ENCODE measurements at places on chromosomes 5 and 9.
A peak's percentile ranks its signal among the peaks of the same experiment; 100 is the strongest.

DNA sequence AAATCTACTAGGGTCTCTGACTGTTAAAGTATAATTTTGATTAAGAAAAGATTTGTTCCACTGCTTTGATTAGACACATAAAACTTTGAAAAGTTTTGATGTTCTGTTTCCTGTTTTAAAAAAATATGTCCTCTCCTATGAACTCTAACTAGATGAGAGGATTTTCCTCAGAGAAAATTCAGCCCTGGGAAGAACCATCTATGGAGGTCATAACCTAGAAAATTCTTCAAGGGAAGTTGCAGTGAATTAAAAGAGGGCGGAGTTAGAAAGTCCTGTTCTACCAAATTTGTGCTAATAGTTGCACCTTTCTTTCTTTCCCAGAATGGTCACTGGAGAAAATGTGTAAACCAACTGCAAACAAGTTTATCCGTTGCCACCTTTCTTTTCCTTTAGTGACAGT lies 27.7 kb downstream of the PIK3R1 start:
- DNase-seq, result no peak

- DNase-seq, result no peak
Measured at GRCh38 chr9:125399165-125399564, 137.5 kb downstream of the GAPVD1 start.

DNA sequence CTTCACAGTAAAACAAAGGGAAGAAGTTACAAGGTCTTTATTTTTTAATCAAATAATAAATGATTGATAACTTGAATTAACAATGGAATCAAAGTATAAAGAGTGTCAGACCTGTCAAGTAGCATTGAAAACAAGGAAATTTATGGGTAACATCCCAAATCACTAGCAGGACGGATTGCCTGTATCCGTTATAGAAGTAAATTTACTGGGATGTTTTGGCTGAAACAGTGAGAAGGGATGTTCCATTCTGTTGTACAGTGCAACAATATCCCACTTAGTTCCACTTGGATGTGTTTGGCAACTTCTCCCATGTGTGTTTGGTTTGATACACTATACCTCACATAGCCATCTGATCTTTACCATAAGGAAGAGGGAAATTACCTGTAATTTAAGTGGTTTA lies 421.0 kb upstream of the CHD1 start:
- DNase-seq, result no peak

GRCh38 chr5:175746851-175747250 lies 89.0 kb downstream of the HRH2 start:
- peak; percentile 15 for DNase-seq

DNA sequence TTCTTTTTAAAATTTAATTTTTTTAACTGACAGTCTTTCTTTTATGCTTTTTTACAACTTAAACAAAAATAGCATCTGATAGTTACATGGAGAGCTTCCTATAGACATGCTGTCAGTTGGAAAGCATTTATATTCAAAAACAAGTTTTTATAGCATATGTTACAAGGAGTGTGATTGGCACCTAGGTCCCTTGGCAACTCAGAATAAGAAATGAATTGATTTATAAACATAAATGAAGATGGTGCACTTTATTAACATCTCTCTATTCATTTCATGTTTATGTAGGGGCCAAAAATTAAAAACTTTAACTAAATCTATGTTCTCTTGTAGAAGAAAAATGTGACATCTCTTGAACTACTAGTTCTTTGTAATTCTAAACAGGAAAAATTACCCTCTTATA lies 153.2 kb downstream of the XRCC4 start:
- DNase-seq, result no peak

DNA sequence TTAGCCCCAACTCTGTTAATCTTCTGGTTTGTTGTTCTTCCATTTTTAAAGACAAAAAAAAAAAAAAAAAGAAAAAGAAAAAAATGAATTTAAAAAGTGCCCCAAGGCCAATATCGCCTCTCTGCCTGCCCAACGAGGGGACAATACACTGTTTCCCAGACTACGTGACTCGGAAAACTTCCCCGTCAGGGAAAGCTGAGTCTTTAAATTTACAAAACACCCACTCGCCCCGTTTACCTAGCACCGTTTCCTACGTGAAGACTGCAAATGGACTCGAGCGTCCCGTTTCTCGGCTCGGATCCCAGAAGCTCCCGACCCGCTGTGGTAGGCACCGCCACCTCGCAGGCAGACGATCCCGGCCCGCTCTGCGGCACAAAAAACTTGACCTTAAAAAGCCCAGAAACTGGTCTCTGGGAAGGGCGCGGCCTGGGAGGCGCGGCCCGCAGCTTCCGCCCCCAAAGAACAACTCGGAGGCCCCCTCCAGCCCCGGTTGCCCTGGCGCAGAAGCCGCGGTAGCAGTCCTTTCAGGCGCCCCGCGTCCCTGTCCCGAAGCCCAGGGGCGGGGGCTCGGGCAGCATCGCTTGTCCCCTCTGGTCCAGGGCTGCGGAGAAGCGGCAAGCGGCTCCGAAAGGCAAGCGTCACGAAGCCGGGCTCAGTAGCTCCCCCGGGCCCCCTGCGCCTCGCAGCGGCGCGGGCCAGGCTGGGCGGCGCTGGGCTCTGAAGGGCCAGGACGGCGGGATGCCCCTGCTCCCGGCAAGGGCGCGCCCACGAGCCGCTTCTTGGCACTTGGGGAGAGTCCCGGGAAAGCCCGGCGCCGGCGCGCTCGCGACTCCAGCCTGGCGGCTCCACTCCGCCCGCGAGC lies at the start of gene GCNT4:
GCNT4 (minus strand) TSS at position 367 of the 862 bp plus-strand sequence. CDS start 22,521 bp downstream, outside the sequence.
- no peak for DNase-seq

DNA sequence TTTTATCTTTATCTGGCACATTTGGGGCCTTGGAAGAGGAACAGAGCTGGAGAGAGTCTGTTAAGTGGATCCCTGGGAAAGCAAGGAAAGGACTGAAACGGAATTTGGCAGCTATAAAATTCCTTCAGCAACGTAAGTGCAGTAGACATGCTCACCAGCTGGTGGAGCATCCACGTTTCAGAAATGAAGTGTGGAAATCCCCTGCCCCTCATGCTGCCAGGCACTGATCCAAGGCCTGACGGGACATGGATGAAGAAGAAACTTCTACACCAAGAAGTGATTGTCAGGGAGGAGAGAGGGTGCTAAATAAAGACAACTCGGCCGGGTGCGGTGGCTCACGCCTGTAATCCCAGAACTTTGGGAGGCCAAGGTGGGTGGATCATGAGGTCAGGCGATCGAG lies 209.3 kb downstream of the ROR2 start:
- DNase-seq, result no peak

DNA sequence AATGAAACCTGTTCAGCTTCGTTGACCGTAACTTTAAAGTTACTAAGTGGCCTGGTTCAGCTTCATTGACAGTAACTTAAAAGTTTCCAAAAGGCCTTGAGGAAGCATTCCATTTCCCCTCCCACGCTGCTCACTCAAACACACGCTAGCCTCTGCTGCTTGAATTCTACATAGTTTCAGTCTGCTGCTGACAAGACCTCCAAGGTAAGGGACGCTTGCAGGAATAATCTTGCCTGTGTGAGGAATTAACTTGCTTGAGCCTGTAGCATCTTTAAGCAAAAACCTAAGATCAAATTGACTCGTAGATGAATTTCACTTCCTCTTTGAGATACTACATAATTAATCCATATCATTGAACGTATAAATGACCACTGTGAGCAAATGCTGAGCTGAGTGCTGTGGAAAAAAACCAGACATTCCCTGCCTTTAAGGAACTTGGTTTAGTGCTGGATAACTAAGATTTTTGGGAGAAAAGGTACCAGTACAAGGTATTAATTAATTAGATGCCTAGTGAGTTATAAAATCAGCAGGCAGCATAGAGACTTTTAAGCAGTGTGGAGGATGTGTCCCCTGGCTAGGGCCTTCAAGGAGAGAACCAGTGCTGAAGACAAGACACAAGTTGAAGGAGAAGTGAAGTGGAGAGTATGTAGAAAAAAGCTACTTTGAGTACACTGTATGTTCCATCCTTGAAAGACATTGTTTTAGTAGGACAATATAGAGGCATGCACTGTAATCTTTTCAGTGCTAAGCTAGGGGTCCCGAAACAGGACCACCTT lies 39.2 kb downstream of the GRAMD2B start:
- DNase-seq, result no peak

DNA sequence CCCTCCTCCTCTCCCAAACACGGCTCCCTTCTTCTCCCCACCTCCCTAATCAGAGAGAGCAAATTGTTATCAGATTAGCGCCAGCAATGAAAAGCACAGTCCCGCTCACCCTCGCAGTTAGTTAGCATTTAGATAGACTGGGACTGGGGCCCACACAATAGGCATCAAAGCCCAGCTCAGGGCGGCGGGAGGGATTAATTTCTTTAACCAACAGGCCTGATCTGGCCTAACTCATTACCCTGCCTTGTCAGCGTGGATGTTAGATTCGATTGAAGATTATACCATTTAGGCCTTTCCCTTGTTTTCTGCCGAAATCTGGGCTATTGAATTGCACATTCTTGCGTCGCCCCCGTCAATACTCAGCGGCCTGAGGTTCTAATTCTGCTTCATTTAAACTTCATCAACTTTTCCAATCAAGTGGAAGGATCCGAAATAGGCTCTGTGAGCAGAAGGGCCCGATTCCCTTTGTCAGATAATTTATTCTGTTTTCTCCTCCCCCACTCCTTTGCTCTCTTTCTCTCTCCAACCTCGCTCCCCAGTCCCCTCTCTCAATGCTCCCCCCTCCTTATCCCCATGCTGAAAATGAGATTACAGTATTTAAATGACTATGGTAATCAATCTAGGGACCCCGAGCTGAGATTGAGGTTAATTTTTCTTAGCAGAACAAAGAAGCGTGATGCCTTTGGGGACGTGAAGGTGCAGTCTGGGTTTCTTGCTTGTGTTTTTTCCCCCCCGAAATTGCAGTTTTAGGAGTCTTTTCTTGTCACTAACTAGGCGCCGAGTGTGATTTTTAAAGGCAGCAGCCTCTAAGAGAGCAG lies 15.1 kb downstream of the CFAP77 start:
- no peak for DNase-seq

DNA sequence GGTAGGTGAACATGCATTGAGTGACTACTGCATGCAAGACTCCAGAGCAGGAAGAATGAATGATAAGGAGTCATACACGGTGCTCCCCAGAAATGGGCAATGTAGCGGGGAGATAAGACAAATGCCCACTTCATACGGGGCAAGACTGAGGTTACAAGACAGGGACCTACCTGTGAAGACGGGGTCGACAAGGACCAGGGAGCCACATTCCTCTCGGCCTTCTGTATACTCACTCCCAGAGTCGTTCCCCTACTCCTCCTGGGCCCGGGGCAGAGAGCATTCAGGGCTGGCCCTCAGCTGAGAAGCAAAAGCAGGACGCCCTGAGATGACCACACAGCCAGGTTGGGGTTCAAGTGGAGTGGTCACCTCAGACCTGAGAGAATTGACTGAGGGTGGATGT lies 26.7 kb downstream of the PITX1 start:
- DNase-seq, result no peak

GRCh38 chr5:50836356-50836755 lies 169.9 kb downstream of the PARP8 start:
- no peak for DNase-seq

GRCh38 chr5:136754216-136754615 lies 388.9 kb upstream of the TRPC7 start:
- DNase-seq, result no peak

DNA sequence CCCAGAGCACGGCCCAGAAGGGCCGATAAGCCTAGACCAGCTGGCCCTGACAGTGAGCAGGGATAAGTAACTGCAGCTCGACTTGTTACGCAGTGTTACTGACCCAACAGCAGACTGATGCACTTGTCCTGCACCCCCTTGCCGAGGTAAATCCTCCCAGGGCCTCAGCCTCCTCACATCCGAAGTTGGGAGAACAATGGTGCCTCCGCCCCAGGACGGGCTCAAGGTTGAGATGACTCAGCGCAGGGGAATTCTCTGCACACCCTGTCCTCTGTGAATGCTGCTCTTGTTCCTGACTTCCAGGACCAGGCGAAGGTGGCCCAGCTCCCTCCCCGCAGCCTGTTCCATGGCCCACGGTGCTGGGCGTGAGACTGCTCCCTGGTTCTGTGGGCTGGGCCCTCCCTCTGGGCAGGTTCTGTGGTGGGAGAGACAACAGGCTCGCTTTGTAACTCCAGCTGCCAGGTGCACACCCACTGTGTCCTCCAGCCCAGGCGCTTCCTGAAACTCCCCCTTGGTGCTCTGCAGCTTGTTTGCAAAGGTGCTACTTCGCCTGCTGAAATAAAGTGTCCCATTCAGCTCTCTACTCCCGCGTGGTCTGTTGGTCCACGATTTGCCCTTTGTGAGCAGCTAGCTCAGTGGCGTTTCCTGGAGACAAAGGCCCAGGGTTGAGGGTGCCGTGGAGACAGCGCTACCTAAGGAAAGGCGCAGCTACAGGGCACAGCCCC lies 40.1 kb upstream of the SLC6A19 start:
- DNase-seq, result no peak
